ENCODE measurements at places on chromosomes 13 and 19.

DNA sequence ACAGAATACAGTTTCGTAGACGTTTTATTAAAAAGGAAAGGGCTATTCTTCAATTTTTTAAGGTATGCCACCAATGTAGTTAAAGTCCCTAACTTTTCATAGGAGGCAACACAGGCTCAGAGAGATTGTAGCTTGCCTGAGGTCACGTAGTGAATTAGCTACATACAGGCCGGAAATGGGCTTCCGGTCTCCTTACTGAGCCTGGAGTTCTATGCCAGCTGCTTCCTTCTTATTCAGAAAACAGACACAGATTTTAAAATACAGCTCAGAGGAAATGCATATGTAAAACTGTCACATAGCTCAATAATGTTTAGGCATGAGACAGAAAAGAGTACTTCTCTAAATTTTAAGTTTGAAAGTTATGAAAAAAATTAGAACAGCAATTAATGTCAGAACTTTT is 85.4 kb upstream of the TUBA3C start:
- DNase-seq = no peak

DNA sequence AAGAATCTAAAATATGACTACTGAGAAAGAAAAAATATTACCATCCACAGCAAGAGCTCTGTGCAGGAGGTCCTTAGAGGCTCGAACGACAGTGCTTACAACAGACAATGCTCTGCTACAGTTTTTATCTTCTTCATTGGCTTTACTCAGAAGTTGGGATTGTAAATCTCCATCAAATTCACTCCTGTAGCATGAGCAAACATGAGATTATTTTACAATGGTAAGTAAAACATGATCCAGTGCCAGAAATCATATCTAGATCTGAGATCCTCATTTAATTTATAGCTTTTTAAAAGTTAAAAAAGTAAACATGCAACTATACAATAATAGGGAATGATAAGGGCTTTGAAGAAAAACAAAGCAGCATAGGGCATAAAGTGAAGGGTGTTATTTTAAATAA is 144.5 kb upstream of the FBXL3 start:
- no peak for DNase-seq

GRCh38 chr13:50141375-50141975 is 126.2 kb downstream of the KCNRG start:
- DNase-seq = no peak

GRCh38 chr19:41233748-41234240 is 14.8 kb downstream of the AXL start:
- DNase-seq = peak; percentile 9

GRCh38 chr19:29785955-29786589 is 25.7 kb upstream of the CCNE1 start:
- no peak for DNase-seq

- DNase-seq = no peak
These were observed 24.5 kb upstream of the LPAR6 start for GRCh38 chr13:48437371-48437770.

DNA sequence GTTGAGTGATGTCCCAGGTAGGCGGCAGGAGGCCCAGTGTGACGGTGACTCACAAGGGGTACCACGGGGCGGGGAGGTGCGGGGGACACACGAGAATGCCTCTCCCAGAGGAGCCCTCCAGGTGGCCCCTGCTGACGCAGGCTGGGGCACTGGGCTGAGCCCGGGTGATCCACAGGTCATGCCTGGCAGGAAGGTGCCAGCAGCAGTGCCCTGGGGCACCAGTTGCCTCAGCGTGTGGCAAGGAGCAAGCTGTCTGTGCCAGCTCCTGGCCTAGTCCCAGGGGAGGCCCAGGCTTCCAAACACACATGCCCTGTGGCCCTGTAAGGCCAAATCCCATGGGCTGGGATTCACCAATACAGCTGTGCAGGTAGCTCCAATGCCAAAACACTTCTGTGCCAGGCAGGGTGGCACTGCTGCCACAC is 28.0 kb downstream of the AKT2 start:
- DNase-seq = no peak

DNA sequence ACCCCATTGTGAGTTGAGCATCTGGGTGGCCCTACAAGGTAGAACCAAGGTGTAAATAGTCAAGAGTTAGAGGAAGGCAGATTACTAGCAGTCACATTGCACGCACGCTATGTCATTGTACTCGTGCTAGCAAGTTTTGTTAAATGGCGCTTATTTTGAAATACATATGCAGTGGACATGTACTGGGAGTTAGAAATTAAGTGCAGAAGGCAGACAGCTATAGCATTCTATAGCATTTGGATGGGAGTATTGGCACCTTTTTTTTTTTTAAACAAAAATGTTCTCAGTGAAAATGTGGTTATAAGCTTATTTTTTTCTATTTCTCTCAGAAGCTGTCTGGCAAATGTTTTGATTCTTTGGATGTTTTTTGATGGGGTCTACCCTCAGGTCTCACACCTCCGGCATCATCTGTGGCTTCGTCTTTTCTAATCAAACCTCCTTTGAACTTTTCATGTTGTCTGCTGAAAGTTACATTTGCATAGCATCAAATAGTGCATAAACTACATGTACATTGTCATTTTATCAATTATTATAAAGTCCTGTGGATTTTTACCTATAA is 68.1 kb downstream of the ARHGEF7 start:
- no peak for DNase-seq

GRCh38 chr19:50632151-50632835 is 7.4 kb downstream of the SYT3 start:
- DNase-seq = no peak

GRCh38 chr19:51715850-51716249 is 7.9 kb downstream of the HAS1 start:
- DNase-seq = no peak

- no peak for DNase-seq
These were observed 1.4 kb downstream of the PSMD8 start for GRCh38 chr19:38375748-38376147.

- DNase-seq = no peak
These were observed 2636.9 kb upstream of the PCDH20 start for GRCh38 chr13:64052521-64052920.
